ENCODE measurements at places on chromosomes 11 and 22.

- DNase-seq: peak; percentile 72
Observed at GRCh38 chr11:104254347-104254746, 90.4 kb upstream of the PDGFD start.

GRCh38 chr22:49951000-49951677, 9.4 kb upstream of the PIM3 start:
- DNase-seq: no peak

DNA sequence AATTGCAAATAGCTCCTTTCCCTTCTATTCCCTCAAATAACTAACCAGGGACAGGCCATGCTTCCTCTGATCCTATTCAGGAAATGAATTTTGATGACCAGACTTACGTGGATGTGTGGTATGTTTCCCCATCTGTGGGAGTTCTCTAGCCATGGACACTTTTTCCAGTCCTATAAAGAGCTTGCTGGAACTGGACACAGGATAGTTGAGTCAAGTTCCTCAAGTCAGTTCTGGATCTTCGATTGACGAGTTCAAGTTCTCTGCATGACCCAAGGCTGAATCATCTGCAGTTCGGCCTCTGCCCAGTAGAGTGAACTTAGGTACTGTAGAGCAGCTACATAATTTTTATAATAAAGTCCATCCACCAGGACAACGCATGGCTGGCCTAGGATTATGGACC, 52.7 kb upstream of the CCND1 start:
- DNase-seq: no peak

GRCh38 chr22:49538006-49538405, 289.7 kb downstream of the BRD1 start:
- DNase-seq: no peak

DNA sequence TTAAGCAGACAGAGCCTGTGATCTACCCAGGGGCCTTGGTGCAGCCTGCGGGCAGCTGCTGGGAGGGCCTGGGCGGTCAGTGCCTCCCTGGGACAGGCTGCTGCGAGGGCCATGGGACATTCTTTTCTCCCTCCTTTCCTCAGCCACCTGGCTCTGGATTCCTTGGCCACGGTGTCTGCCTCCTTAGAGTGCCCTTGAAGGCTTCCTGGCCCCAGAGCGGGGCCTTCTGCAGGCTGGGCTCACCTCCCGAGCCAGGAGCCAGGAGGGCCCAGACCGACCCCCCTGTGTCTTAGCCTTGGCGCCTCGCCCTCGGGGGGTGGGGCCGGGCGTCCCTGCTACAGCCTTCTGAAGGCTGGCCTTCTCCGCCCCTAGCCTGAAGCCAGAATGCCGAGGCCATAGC, 231.2 kb downstream of the TBC1D22A start:
- DNase-seq: no peak

DNA sequence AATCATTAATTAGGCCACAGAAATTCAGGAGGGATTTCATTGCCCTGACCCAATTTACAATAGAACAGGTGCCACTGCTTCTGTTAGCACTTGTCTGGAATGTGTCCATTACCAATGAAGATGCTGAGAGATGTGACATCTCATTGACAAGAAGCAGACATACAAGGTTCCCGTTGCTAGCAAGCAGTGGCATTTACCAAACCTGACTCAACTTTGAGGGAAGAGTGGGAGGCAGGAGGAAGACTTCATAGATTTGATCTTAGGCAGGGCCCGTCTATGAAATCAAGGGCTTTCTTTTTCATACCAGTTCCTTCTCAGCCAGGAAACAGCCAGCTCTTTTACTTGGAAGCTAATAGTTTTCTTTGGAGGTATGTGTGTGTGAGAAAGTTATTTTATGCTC, 280.2 kb downstream of the NELL1 start:
- no peak for DNase-seq

GRCh38 chr22:29635734-29636357, 32.4 kb downstream of the NF2 start:
- DNase-seq: peak; percentile 51

DNA sequence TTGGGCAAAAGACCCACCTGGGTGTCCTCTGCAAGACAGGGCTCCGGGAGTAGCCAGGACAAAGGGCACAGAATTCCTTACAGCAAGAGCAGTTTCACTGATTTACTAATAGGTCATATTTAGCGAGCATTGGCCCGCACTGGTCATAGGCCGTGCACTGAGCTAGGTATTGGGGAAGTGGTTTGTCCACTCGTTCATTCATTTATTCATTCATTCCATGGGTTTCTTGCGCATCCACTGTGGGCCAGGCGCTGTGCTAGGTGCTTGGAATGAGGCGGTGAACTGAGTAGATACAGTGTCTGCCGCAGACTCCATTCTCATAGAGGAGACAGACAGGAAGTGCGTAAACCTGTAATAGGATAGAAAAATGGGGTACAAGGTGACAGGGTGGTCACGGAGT, 13.2 kb upstream of the LINC01488 start:
- no peak for DNase-seq

GRCh38 chr11:117225553-117226170, 6.2 kb downstream of the PCSK7 start:
- DNase-seq: no peak

DNA sequence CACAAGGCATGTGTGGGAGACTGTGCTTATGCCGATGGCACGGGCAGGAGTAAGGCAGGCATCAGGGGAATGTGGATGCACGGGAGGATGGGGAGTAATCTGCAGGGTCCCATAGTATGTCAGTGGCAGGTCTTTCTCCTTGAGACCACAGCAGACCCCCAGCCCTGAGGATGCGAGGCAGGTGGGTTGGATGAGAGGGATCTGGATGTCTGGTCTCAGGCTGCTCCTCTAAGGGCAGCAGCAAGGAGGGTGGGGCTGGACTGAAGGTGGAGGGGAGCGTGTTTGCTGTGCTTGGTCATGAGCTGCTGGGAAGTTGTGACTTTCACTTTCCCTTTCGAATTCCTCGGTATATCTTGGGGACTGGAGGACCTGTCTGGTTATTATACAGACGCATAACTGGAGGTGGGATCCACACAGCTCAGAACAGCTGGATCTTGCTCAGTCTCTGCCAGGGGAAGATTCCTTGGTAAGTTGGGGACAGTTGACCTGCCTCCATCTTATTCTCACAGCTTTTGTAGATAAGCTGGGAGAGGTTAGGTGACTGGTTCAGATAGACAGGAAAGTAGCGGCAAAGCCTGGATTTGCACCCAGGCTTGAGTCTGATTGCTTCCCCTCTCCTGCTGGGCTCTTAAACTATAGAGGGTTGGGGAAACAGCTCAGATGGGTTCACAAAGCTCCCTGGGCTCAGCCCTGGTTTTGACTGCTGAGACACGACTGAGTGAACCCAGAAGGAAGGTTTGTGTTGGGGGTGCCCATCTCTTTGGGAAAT, at the start of gene APOL1:
APOL1 (plus strand) TSS at position 380 of the 769 bp plus-strand sequence. CDS start 1,823 bp downstream, outside the sequence.
- DNase-seq: peak; percentile 47

GRCh38 chr22:45164270-45165088, 754 bp downstream of the NUP50 start:
- no peak for DNase-seq

DNA sequence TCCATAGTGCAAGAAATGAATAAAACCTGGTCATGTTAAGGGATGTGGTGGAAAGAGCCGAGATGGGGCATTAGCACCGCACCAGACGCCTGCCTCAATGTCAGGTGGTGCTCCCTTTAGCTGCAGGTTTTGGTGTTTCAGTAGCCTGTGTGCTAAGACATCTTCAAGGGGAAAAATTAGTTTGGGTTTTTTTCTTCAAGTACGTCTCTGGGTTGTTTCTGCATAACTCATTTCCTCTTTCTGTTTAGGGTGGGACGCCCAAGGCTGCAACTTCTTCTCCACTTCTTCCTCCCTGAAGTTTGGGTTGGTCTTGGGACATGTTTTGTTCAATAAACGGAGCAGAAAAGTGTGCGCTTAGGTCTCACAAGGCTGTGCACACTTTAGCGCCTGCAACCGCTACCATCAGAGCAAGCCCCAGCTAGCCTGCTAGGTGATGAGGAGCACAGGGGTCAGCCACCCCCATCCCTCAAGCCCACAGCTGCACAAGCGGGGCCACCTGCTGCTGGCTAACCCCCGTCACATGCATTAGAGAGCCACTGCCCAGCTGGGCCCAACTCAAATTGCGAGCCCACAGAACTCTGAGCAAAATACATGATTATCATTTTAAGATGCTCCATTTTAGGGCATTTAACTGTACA, 1495.7 kb downstream of the TBC1D22A start:
- no peak for DNase-seq

DNA sequence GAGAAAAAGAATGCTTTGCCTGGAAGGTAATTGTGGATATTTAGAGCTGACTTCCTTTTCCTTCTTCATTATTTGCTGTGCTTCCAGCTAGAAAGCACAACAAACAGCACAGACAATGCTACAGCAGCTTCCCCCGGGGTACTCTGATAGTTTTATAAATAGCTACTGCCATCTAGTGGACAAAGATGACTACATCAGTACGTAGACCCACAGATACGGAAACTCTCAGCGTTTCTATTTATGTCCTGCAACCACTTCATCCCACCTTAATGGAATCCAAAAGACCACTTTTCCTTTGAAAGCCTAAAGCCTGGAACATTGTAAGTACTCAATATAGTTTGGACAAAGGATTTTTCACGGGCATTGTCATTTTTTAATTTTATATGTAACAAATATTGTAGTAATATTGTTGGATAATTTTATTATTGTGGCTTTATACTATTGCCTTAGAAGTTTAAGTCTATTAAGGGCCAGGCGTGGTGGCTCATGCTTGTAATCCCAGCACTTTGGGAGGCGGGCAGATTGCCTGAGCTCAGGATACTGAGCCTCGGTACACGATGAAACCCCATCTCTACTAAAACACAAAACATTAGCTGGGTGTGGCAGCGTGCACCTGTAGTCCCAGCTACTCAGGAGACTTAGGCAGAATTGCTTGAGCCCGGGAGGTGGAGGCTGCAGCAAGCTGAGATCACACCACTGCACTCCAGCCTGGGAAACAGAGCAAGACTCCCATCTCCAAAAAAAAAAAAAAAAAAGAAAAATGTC, 7.5 kb downstream of the HSPA8 start:
- peak; percentile 88 for DNase-seq

DNA sequence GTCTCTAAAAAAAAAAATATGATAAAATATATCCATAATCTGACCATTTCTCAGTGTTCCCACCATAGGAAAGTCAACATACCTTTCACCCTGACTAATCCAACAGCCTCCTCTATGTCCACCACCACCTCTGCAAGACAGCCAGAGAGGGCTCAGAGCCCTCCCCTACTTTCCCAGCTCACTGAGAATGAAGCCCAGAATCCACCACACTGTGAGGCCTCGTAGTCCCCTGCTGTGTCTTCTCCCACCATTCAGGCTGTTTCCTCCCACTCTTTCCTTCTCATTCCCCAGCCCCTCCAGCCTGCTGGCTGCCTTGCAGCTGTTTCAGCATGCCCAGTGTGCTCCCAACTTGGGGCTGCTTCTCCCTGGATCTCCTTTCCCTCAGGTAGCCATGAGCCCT, 27.0 kb downstream of the SGSM3 start:
- no peak for DNase-seq

GRCh38 chr11:75323609-75324008, 27.9 kb downstream of the ARRB1 start:
- DNase-seq: no peak

DNA sequence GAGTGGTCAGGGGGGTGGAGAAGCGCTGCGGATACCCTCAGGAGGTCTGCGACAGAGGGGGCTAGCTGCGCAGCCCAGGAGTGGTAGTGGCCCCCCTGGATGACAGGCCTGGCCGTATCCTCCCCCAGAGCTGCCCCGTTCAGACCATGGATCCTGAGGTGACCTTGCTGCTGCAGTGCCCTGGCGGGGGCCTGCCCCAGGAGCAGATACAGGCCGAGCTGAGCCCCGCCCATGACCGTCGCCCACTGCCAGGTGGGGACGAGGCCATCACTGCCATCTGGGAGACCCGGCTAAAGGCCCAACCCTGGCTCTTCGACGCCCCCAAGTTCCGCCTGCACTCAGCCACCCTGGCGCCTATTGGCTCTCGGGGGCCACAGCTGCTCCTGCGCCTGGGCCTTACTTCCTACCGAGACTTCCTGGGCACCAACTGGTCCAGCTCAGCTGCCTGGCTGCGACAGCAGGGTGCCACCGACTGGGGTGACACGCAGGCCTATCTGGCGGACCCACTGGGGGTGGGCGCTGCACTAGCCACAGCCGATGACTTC, 505 bp downstream of the NUDT22 start:
- DNase-seq: peak; percentile 51

- DNase-seq: no peak
Observed at GRCh38 chr11:73353422-73353821, 22.8 kb upstream of the RELT start.

DNA sequence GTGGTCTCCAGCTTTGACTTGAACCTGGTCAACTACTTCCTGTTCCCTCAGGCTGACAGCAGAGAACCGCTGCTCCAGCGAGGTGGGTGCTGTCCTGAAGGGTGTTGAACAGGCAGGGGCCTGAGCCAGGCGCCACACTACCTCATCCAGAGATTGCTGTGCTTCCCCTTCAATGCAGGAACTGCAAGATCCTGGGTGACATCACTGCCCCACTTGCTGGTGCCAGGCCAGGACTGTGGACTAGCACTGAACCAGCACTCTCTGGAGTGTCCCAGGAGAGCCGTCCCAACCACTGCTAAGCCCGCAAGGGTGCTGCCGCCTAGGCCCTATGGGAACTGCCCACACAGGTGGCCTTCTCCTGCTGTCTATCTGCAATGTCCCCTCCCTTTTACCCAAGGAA, 51.7 kb downstream of the GAB4 start:
- no peak for DNase-seq

GRCh38 chr11:77071077-77071476, 4.3 kb downstream of the CAPN5 start:
- no peak for DNase-seq

DNA sequence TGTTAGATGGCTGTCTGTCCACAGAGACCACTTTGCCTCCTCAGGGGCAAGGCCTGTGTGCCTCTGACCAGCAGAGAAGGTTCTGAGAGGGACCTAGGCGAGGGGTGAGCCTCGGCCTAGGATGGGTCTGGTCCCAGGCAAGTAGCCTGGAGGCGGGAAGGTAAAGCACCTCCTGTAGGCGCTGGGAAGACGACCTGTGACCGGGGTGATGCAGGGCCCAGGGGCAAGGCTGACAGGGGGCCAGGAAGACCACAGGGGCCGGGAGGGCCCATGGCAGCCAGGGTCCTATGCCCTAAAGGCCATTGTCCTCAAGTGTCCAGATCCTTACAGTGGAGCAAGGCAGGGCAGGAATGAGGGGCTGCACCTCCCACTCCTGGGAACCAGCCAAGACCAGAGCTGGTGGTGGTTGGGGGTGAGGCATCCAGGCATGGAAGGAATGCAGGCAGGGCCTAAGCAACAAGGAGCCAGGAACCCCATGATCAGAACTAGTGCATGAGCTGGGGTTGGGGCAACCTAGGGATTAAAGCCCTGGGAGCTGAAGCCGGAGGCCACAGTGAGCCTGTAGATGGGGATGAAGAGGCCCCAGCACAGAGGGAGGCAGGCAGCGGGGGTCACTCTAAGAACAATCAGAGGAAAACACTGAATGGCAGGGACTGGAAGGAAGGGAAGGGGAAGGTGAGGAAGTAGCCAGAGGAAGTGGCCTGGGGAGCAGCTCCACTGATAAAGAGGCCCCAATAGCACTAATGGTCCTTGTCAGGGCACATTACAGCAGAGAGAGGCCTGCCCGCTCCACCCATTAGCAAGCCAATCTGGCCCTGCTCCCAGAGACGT, 32.9 kb upstream of the KLHL35 start:
- DNase-seq: no peak

GRCh38 chr22:26579331-26579886, 10.5 kb downstream of the TPST2 start:
- DNase-seq: peak; percentile 87
